ENCODE measurements at places on chromosomes 3 and 15. TPM values are rescaled to one million over a fixed set of nuclear protein-coding genes. Genes with fewer than 3 reads are reported as not detected.

The TUSC7 gene
- total RNA-seq, result not detected

The TM6SF1 gene
- total RNA-seq, result 1.8 TPM

The IMPG2 gene
- 2.4 TPM for total RNA-seq

The FXR1 gene
- total RNA-seq, result 185 TPM

The PLXNA1 gene
- total RNA-seq, result 56.2 TPM

The IVD gene
- 37.3 TPM for total RNA-seq

The GOLGA6D gene
- not detected for total RNA-seq

DNA sequence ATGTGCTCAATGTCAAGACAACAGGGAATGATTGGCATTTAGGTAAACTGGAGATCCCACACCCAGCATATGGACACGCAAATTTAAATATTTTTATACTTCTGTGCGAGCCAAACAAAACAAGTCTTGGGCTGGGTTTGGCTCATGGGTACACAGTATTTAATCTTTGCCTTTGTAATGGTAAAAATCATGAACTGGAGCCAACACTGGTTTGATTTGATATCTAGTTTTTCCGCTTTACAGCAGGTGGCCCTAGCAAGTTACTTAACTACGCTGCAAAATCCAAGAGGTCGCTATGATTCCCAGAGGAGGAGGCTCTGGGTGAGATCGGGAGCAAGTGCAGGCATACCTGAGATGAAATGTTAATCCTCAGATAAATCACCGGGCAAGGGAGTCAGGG, 207.9 kb upstream of the SATB1 start:
- no peak for DNase-seq

DNA sequence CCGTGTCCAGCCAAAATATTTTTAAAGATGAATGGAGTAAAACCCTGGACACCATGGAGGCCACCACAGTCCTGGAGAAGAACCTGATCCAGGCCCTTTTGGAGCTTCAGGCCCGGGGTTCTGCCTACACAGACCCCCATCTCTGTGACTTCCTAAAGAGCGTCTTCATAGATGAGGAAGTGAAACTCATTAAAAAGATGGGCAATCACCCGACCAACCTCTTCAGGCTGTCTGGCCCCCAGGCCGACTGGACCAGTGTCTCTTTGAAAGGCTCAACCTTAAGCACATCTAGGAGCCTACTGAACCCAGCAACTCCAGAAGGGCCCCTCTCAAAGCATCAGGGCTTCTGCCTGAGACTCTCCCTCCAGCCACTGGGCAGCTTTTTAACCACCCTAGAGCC, 107.9 kb upstream of the FAM174B start:
- no peak for DNase-seq

GRCh38 chr3:49807431-49808114, 4.5 kb downstream of the INKA1 start:
- DNase-seq, result no peak

DNA sequence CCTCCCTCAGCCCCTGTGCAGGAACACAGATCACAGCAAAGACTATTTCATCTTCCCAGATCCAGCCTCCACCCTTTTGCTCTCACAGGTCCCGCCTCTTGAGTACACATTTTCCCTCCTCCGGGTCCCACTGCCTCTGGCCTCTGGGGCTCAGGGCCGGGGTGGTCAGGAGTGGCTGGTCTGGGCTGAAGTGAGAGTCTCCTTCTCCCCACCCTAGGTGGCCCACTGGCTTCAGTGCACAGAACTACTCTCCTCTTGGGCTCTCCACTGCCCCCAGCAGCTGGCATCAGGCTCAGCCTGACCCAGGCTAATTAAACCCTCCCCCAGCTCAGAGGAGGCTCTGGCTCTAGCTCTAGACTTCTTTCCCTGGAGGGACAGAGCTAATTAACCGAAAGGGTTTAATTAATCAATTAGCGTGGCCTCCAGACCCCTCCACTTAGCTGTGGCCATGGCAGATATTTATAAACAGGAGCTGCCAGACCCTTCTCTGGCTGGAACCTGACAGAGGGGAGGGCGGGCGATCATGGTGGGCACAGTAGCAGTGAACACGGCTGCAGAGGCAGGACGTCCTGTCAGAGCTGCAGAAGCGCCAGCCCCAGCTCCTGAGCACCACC, 15.1 kb downstream of the DUSP7 start:
- DNase-seq, result no peak

- DNase-seq, result no peak
Observed at GRCh38 chr3:99625643-99626416, 12.6 kb upstream of the COL8A1 start.

- no peak for DNase-seq
Observed at GRCh38 chr15:89613031-89613430, 37.8 kb downstream of the TICRR start.

GRCh38 chr3:134368751-134369105, 5.5 kb downstream of the AMOTL2 start:
- DNase-seq, result no peak

- DNase-seq, result no peak
Observed at GRCh38 chr3:78867409-78868372, 900.1 kb downstream of the ROBO1 start.

DNA sequence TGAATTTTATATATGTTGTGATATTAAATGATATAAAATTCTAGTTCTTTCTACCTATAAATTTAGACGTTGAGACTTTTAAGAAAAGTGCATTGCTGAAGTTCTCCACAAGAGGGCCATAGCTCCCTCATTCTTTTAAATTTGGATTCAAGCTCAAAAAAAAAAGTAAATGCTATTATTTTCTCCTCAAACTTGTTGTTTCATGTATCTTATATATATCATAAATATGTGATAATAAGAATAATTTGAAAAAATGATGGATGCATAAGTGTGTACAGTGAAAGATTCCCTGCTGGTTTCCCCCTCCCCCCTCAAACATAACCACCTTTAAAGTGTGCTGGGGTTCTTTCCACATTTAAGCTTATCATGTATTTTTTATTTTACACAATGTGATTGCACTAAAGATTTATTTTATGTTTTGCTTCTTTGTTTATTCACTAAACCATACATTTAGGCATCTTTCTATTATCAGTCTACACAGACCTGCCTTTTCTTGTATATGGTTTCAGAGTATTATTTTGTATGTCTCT, 769.4 kb upstream of the GOLIM4 start:
- DNase-seq, result no peak

DNA sequence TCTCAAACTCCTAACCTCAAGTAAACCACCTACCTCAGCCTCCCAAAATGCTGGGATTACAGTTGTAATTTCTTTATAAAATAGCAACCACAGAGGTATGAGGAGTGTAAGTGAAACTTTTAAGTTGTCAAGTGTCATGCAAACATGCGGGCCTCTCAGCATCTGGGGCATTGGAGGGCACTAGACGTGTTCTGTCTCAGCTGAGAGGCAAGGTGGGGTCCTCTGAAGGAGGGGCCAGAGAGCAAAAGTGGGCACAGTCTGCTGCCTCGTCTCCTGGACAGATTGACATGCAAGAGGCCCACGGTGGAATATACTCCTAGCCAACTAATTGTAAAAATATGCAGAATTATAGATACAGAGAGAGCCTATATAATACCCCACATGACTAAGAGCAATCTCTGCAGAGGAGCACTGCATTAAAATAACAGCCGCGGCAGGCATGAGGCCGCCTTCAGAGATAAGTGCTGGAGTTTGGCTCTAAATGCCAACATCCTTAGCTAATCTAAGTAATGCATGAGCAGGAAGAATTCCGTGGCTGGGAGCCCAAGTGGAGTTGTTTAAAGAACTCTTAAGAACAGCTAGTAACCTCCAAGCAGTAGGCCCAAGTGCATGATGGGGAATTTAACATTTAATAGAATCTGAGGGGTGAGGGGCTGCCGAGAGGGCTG, 87.8 kb upstream of the RNU6-1 start:
- no peak for DNase-seq
